ENCODE measurements at places on chromosomes 2 and 18.

DNA sequence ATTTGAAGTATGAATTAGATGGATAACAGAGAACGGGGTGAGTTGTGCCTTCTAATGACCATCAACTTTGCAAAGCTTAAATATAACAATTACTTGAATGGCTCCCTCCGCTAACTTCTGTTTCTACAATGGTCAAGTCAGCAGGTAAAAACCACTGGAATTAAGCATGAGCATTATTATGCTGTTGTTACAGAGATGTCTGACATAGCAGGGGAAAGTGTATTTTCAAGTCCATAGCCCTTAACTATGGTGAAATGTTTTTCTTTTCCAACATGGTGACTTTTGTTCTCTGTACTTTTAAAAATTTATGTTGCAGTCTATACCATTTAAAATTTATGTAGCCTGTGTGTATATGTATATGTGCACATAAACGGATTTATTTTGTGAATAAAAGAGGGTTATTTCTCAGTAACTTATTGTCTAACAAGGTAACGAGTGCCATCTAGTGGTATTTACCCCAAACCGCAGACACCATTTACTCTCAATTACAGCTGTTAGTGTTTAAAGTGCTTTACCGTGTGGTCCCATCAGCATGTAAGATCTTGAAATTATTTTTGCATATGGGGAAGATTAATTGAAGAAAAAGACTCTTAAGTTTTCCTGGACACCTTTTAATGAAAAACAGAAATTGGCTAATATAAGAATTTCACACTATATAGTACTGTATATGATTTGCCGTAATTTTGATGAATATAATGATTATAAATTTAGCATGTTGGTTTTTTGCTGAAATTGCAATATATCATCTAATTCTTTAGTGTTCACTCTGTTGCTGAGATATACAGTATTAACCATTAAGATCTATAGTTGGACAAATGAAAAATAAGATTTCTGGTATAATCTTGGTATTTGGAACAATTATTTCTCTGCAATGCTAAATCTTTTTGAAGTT lies 78.2 kb downstream of the UBE2E3 start:
- peak; percentile 67 for DNase-seq

- DNase-seq, result no peak
Observed at GRCh38 chr2:104885119-104885782, 31.3 kb downstream of the POU3F3 start.

DNA sequence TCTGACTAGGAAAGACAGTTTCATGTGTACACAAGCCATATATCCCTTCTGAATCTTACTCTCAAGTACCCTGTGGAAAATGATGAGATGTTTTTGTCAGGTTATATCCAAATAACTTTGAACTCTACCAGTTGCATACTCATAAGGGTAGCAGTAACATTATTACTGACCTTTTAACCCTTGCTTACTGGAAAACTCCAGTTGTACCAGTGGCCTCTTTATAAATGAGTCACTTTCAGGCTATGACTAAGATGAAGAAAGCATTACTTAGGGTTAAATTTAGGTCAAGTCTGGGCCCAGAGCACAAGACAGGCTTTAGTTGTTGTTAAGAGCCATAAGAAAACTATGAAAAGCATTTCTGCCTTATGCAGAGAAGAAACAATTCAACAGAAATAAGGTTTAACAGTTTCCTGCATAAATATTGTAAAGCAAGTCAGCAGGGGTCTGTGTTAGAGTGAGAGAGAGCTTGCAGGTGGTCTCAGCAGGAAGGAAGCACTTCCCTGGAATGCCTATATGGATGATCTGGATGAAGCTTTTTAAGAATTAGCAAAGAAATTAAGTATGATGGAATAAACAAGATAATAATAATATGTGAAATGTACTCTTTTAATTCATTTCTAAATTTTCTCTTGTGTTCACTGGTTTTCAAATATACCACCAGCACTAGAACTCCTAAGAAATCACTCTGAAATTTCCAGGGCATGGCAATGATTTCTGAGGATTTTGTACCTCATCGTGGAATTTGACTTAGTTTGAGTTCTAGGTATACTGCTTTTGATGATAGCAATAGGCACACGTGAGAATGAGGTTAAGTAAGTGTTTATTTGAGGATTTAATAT lies 126.6 kb downstream of the UBE2E3 start:
- DNase-seq, result peak; percentile 82

DNA sequence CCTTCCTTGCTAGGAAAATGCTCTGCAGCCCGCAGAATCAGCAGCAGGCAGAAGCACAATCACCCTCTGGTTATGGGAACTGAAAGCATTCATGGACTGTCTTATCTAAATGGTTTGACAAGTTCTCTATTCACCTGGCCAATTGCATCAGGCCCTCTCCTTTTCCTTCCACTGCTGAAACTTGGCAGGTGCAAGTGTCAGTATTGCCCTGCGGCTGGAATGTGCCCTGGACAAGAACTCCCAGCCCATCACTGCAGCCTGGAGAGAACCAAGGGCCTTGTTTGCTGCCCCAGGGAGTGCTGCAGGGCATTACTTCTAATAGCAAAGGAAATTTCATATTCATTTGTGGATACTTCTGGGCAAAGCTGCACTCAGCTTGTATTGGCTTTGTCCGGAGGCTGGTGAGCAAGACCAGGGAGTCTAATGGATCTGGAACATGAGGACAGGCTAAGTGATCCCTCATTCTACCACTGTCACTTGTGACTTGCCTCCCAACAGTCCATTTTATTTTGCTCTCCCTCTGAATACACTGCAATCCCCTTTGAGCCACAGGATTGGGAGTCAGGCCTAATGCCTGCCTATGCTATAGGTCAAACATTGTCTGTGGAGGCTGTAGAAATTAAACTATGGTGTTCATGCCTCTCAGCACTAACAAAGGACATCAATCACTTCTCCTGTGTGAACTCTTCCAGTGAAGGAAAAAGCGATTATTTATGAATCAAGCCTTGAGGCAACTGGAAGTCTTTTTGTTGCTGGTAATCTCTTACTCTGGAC lies 116.9 kb downstream of the LYPD6B start:
- no peak for DNase-seq

- DNase-seq, result no peak
Observed at GRCh38 chr2:105584435-105585010, 160.2 kb upstream of the NCK2 start.

DNA sequence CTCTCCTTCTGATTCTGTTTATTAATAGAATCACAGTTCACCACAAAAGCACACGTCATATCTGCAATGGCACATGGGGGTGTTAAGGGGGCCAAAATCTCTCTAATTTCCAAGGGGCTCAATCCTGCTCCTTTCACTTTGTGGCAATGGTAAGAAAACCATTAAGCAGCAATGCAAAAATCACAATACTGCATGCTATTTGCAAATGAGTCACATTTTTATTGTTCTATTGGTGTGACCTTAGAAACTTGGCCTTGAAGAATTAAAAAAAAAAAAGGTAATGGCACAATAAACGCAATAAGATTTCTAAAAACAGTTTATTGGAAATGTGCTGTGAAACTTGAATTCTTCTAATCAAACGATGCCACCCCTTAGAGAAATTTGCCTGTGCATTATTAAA lies 251.5 kb downstream of the ZNF521 start:
- no peak for DNase-seq

DNA sequence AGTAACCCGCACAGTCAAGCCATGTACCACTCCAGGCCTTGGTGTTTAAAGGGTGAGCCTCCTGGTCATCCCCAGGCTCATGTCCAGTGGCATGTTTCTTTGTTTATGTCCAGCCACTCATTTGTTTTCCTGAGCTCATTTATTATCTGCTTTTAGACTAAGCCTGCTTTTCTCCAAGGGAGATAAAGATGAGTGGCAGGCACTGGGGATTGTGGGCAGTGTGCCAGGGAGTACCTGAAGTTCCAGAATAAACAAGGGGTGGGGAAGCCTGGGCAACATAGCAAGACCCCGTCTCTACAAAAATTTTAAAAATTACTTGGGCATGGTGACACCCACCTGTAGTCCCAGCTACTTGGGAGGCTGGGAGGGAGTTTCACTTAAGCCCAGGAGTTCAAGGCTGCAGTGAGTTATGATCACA lies 1.9 kb downstream of the ANXA4 start:
- DNase-seq, result no peak

- DNase-seq, result no peak
Observed at GRCh38 chr2:42516418-42516901, 22.7 kb upstream of the KCNG3 start.

DNA sequence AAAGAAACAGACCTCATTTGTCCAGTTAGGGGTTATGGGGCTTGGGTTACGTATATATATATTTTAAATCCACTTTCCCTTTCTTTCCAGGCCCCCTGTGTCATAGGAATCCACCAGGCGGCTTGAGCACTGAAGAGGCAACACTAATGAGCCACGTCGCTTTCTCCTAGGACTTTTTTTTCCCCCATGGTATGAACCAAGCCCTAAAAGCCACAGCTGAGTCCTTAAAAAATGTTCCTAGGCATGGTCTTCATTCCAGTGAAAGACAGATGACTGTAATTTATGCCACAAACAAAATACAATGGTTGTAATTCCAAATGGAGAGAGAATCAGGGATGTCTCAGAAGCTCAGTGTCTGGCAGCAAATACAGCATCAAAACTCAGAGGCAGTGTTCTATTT lies 146.8 kb downstream of the EPHA4 start:
- no peak for DNase-seq

All from CD4-positive, alpha-beta T cell treated with Interleukin-2 at 100 ng/mL for 4 hours (primary cell).